ENCODE measurements at places on chromosomes 12 and 14.

GRCh38 chr12:117842220-117842619 lies 126.6 kb downstream of the KSR2 start:
- no peak for DNase-seq

- no peak for DNase-seq
These were observed 14.9 kb downstream of the LHX5 start for GRCh38 chr12:113456761-113457160.

- no peak for DNase-seq
These were observed 113.9 kb downstream of the CACNA1C start for GRCh38 chr12:2166696-2167095.

- no peak for DNase-seq
These were observed 137.9 kb upstream of the ARID2 start for GRCh38 chr12:45591635-45592034.

GRCh38 chr12:215116-215515 lies 1.2 kb upstream of the SLC6A12 start:
- DNase-seq: no peak

Measured in H7 (cell line).